ENCODE measurements at places on chromosomes 6 and 20.

DNA sequence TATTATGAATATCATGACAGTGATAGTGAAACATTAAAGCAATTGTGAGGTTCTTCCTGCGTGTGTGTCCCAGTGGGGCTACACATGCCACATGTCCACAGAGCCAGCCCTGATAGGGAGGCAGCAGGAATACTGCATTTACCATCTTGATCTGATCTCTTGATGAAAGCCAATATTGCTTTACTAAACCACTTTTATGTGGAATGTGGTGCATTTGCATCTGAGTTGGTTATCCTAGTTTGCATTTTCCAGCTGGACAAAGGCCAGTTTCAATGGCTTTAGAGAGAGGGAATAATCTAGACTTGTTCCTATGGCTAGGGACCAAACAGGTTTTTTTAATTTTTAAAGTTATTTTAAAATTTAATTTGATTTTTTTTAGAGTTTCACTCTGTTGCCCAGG, 216.3 kb upstream of the FERMT1 start:
- DNase-seq, result no peak

- DNase-seq, result no peak
Observed at GRCh38 chr6:106910999-106911949, 63.3 kb downstream of the CD24 start.

DNA sequence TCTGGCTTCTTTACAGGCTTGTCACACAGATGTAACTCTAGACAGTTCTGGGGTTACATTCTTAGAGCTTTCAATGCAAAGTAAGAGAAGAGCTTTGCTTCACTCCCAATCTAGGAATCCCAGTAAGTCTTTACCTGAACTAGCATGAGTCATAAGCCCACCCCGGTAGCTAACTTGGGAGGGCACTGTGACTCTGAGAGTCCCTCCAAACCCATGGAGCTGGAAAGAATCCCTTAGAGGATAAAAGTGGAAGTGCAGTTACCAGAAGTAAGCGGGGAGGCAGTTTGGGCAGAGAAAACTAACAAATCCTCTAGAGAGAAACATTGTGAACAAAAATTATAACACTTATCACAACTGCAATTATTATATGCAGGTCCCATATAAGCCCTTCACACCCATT, 84.0 kb upstream of the SMLR1 start:
- DNase-seq, result no peak

DNA sequence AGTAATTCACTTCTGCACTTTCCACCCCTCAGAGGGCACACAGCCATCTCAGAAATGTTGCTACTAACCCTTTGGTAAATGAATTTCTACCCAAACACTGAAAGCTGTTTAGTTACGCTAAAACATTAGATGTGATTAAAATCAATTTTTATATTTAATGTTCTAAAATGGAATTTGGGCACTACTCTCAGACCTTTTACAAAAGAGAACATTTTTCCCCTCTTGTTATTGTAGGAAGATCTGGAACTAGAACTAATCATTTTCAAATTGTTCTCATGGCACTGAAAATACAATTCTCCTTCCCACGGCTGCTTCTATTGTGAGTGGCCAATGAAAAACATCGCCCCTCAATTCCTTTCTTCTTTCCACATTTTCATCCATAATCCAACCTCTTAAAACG, 627.4 kb downstream of the CDH26 start:
- DNase-seq, result no peak

DNA sequence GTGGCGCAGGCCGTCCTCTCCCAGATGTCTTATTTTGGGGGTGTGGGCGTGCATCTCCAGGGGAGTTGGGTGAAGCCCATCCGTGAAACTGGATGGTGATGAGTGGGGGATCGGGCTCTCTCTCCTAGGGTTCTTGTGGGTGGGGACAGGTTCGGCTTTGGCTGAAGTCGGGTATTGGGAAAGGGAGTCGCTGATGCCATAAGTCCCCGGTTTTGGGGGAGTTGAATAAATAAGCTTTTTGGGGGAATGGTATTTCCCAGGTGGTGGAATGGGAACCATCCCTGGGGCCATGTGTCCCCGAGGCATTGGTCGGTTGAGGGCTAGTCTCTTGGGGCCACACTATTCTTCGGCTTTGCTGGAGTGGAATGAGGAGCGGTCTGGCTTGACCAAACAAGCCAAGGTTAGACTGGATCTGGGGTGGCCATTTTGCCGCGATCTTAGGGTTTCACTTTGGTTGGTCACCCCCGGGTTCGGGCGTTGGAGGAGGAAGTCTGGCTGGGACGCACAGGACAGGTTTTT, 481 bp downstream of the ZNF133 start:
- DNase-seq, result no peak

- no peak for DNase-seq
Observed at GRCh38 chr6:30396833-30397479, 52.0 kb downstream of the RPP21 start.

GRCh38 chr20:20227013-20227571, 140.8 kb upstream of the INSM1 start:
- DNase-seq, result no peak

DNA sequence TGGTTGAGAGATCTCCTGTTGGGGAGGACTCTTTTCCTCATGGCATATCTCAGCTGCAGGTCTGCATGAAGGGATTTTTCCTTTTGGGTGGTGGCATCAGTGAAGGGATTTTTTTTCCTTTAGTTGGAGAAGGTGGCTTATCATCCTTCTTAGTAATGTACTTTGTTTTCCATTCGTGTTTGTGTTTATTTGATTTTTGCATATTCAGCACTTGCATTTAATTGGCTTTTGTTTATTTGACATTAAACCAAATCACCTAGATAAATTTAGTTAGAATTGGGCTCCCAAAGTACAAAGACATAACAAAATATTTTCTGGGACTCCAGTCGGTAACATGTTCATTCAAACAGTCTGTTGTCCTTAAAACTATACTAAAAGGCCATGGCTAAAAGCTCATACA, 56.2 kb upstream of the MANEA start:
- no peak for DNase-seq

DNA sequence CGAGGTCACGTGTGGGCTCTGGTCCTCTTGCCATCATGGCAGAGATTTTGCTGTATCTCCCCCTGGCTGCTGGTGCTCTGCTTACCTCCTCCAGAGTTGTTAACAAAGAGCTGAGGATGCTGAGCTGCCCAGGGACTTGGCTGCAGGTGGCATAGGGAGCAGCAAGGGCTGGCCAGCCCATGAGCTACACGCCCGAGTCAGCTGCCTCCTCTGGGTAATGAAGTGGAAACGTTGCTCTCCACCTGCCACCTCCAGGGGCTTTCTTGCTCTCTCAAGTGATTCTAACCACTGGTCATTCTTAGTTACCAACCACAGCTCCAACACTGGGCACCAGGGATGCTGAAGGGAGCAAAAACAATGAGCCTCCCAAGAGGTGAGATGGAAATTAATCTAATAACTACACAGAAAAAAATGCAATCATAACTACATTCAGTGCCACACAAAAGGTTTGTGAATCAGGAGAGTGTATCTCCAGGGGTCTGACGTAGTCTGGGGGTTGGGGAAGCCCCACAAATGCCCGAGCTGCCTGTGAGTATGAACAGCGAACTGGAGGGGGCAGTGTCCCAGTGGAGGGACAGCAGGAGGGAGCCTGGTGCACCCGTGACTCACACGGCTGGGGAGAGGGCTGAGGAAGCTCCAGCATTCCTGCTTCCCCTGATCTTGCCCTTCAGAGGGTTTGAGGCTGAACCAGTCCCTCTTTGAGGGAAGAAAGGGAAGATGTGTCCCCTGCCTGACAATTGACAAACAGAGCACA, 78.7 kb downstream of the CDH26 start:
- DNase-seq, result no peak
